ENCODE measurements at places on chromosomes 2 and 18.

DNA sequence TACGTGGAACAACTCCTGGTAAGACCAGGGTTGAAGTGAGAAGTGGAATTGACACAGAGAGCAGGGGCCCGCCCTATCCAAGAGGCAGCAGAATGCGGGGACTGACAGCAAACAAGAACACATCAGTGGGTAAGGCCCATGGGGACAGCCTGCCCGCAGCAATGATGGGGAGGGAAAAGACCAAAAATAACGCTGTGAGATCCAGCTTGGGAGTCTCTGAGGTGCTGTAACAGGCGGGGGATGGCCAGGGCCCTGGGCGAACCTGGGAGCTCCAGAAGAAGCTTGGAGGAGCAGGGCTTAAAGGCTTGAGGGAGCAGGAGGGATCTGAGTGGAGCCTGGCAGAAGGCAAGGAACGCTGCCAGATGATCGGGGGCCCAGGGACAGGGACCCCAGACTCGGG is 173.4 kb downstream of the TMEM200C start:
- no peak for ATAC-seq

DNA sequence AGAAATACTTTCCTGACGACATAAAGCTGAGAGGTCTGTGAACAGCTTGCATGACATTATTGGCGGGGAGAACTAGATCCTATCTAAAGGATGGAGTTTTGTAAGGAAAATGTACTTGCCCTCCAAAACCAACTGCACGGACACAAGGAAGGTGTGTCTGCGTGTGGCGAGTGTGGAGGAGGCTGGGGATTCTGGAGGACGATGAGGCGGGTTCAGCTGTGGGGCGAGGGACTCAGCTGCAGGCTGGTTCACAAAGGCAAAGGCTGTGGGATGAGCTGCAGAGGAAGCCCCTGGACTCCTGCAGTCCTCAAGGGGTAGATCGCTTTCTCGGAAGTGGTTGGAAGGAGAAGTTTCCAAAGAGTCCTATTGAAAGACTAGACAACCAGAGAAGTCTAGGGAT is 48.2 kb downstream of the ACKR3 start:
- no peak for ATAC-seq

GRCh38 chr2:143802242-143802641 is 673.0 kb downstream of the ARHGAP15 start:
- ATAC-seq, result no peak

GRCh38 chr2:223566396-223566795 is 35.8 kb downstream of the SCG2 start:
- ATAC-seq, result no peak

- ATAC-seq, result no peak
These were observed 1045.7 kb upstream of the CELF4 start for GRCh38 chr18:38611036-38611964.

DNA sequence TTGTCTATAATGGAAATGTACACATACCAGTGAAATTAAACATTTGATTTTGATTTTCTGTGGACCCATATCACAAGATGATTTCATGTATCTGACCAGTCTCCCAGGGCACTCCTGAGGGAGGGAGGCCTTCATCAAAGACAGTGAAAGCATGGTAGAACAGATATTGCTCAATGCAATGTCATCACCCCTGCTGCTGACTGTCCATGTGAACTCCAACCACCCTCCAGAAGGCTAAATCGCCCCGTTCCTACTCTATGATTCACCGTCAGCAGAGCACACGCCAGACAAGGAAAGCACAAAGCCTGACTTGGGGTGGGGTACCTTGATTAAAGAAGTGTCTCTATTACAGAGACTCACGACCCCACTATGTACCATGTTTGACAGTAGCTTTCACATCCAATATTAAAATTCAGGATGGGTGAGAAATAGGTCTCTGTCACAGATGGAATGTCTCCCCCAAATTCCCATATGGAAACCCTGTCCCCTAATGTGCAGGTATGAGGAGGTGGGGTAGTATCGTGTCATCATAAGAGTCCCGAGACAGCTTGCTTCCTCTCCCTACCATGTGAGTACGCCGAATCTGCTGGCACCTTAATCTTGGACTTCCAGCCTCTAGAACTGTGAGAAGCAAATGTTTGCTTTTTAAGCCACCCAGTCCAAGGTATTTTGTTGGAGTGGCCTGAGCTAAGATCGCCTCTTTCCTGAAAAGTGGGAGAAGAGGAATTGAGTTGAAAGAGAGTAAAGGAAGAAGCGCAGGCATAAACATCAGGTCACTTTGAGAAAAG is 42.4 kb downstream of the CYB5A start:
- ATAC-seq, result peak; percentile 74

DNA sequence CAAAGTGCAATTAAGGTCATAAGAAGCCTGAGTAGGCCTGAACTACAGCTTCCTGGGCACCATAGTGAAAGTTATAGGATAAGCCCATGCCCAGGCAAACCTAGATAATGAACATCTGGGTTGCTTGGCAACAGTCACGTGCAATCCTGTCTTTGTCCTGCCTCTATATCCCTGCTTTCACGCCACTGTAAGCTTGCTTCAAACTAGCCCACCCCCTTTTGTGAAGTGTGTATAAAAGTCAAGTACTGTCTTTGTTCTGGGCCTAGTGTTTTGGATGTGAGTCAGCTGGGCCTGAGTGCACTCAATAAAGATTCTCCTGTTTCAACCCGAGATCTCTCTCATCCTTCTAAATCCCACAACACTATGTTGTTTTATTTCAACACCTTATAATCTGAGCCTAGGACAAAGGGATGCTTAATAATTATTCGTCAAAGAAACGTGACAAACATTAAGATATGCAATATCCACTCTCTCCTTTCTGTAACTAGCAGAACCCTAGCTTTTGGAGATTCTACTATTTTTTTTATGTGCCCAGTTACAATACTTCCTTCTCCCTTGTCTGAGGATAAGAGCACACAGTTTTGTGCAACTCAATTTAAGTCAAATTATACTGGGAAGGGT is 927.8 kb downstream of the SUCLG1 start:
- no peak for ATAC-seq

- ATAC-seq, result no peak
These were observed 159.6 kb downstream of the LDLRAD4 start for GRCh38 chr18:13378150-13378549.

DNA sequence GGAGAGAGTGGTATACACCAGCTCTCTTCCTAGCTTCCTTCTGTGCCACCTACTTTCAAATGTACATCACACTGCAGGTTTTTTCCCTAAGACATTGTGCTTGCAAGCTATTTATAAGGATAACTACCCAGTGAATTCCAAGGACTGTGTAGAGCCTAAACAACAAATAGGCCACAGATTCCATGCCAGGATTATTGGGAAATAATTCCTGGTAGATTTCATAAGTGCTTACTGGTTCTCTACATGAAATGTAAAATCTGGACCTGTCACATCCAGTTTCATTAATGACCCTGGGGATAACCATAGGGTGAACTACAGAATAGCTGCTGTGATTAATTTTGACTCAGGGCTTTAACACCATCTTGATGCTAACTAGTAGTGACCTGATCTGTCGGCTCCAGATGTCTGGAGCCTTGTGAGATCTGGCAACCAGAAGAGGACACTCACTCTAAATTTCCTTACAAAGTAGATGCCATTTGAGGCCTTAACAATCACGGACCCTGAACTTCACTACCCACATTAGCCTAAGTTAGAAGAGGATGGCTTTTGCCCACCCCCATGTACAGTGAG is 34.3 kb upstream of the LGALSL start:
- ATAC-seq, result no peak

DNA sequence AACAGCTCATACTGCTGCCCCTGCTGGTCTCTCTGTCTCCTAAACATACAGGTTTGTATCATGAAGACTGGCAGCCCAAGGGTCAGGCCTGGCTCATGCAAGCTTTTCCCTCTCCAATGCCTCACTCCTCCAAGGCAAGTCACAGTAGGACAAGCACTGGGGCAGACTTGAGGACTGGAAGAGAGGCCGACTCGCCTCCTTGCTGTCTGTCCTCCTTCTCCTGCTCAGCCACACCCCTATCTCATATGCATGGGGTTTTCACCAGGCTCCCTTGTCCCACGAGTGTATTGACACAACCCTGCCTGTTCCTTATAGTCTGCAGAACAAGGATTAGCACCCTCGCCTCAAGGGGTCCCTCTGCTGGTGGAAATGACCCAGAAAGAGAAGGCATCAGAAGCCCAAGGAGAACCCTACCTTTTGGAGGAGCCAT is 223.7 kb downstream of the SOX11 start:
- no peak for ATAC-seq

DNA sequence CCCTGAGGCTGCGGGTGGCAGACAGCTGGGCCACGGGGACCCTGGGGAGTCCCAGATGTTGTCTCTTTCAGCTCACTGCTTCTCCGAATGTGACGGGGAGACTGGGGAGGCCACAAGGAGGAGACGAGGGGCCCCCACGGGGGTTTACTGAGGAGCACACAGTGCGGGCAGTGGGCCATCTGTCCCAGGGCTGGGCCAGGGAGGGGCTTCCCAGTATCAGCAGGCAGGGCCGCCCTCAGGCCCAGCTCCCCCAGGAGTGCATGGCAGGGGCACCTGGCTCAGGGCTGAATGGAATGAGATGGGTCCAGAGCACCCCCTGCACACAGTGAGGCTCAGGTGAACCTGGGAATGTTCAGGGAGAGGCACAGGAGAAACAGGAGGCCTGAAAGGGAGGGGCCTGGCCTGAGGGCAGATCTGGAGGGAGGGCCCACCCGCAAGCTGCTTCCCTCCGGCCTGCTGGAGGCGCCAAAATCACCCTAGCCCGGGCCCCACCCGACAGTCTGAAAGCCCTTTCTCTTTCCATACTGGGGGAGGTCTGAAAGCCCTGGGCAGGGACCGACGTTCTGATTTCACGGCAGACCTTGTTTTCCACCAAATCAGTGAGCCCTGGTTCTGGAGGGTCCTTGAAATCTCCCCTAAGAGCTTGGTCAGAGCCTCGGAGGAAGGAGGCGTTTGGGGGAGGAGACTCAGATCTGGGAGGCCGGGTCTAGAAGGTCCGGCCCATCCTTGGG is 35.5 kb upstream of the PTMA start:
- peak; percentile 34 for ATAC-seq

- no peak for ATAC-seq
These were observed 56.7 kb upstream of the ZNF236 start for GRCh38 chr18:76765649-76766048.

GRCh38 chr2:180910831-180911665 is 69.4 kb upstream of the UBE2E3 start:
- no peak for ATAC-seq

DNA sequence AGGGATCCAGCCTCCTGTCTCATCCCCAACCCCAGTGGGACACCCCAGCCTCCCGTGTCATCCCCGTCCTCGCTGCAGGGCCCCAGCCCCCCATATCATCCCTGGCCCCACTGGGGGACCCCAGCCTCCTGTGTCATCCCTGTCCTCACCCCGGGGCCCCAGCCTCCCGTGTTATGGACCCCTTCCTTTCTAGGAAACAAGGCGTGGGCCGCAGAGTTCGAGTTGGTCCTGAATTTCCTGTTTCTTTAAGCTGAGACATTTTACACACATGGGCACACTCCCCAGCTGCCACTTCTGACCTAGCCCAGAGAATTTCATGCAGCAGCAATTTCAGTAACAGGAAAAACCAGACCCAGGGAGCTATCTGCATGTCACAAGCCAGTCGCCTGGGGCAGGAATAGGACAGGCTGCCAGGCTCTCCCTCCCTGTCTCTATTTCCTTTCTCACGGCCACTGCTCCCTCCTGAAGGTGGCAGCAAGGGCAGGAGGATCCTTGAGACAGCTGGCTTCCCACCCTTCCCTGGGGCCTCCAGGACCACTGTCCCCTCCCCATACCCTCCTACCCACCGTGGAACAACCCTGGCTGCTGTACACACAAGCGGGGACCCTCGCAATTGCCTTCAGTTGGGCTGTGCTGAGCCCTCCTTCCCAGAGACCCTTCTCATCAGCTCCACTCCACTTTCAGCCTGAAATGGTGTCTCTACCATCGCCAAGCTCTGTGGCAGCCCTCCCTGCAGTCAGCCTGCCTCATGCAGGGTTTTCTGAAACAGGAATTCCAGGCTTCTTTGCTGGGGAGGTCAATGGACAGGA is 141.9 kb upstream of the ID2 start:
- no peak for ATAC-seq

DNA sequence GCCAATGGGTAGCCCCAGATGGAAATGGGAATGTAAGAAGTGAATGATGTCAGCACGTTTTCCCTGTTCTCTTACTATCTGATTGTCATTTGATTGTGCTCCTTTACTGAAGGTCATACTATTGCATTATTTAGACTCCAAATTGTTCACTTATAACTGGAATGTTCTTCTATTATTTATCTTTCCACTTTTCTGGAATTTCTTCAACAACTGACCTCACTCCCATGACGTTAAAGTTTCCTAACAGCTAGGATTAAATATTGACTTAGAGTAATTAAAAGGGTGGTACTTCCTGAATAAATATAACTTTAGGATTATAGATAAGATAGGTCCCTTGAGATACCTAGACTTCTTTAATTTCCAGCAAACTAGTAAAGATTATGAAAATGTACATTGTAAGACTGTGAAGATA is 10.9 kb upstream of the GULP1 start:
- ATAC-seq, result no peak

DNA sequence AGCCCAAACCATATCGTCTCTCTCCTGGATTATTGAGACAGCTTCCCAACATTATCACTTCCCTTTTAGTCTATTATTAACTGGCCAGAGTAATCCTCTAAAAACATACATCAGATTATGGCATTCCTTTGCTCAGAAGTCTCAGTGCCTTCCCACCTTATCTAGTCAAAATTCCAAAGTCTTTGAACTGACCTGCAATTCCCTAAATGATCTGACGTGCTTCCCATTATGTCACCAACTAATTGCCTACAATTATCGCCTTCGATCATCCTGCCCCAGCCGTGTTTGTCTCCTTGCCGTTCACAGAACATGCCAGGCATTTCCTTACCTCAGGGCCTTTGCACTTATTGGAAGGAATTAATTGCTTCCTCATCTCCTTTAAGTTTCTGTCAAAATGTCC is 332.4 kb downstream of the IRS1 start:
- ATAC-seq, result no peak

DNA sequence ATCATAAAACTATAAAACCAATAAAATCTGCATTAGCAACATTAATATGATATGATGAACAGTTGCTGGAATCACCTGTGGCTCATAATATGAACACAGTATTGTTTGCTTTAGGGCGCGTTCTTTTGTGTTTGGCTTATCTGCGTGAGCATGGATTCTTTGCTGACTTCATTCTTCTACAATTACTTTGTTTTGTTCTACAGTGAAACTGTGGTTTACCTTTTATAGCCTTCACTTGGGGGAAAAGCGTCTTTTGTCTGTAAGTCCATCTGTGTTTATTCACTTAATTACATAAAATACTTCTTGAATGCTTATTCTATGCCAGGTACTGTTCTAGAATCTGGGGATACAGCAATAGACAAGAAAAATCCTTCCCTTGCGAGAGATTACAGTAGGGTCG is 74.0 kb upstream of the SEC11C start:
- ATAC-seq, result no peak

DNA sequence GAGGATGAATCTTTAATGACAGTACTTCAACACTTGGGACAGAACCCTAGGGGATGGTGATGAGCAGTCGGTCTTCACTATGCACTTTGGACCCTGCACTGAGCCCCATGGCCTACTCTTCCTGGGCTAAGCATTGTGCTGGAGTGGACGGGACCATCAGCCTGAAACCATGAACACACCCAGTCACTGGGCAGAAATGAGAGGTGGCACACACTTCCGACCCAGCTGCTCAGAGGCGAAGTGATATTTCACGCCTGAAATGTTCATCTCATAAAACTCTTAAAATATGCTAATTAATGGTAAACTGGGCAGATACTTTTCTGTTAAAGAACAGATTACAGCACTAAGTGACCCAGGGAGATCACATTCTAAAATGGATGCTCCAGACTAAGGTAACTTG is 150.3 kb upstream of the NDUFV2 start:
- ATAC-seq, result no peak

- no peak for ATAC-seq
These were observed 863.7 kb downstream of the EPHA4 start for GRCh38 chr2:220708366-220708765.

GRCh38 chr2:38176619-38177021 is 100.7 kb upstream of the CYP1B1 start:
- peak; percentile 36 for ATAC-seq
